ENCODE measurements at places on chromosomes 1 and 21. TPM values are rescaled to one million over a fixed set of nuclear protein-coding genes. Genes with fewer than 3 reads are reported as not detected.

SH2D2A gene
- not detected for total RNA-seq

DNA sequence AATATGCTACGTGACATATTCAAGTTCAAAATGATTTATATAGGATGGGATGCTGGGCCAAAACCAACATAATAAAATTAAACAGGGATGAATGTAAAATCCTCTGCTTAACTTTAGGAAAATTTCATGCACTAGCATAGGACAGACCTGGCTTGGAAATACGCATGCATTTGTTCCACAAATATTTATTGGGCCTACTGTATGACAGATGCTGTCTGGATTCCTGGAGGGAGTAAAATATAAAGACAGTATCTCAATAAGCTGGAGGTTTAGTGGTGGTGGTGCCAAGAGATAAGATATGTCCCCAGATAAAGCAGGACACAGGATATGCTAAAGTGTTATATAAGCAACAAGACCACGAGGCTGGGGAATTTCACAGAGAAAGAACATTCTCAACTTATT lies 15.1 kb downstream of the RCSD1 start:
- peak; percentile 51 for DNase-seq

DNA sequence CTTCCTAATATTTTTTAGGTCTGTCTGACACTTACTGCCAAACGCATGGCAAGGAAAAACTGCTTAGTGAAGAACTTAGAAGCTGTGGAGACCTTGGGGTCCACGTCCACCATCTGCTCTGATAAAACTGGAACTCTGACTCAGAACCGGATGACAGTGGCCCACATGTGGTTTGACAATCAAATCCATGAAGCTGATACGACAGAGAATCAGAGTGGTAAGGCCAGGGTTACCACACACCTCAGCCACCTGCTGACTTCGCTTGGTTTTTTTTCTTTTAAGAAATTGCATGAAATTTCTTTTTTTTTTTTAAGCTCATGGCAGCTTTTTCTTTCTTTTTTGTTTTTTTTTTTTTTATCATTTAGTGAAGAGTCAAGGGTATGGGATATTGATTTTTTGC lies 17.2 kb downstream of the ATP1A1 start:
- no peak for DNase-seq

FCGR1A gene
- total RNA-seq: 1.7 TPM

GRCh38 chr1:112666946-112667345 lies 7.5 kb upstream of the MOV10 start:
- no peak for DNase-seq

CLEC20A gene
- not detected for total RNA-seq

DNA sequence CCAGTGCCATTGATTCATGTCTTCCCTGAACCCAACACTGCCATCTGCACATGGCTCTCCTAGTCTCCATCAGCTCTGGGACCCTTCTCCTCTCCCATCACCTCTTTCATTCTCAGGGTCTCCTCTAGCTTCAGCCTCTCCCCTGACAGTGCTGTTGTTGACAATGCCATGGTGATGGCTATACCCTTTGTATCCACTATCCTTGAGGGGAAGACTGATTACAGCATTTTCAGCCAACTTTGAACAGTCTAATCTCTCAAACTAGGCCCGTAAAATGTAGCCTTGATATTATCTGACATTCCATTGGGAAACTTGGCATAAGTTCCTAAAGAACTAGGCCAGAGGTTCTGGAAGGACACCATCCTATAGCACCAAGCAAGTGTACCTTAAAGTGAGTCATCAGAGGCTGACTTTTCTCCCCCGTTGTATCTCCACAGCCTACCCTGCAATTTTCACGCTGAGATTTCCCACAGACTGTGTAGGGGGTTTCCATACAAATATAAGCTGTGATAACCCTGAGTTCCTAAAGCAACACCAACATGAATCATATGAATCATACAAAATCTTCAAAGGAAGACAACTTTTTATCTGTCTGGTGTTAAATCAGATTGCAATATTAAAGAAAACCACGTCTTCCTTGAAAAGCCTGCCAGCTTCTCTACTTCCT lies 5.8 kb downstream of the HAO2 start:
- no peak for DNase-seq

DNA sequence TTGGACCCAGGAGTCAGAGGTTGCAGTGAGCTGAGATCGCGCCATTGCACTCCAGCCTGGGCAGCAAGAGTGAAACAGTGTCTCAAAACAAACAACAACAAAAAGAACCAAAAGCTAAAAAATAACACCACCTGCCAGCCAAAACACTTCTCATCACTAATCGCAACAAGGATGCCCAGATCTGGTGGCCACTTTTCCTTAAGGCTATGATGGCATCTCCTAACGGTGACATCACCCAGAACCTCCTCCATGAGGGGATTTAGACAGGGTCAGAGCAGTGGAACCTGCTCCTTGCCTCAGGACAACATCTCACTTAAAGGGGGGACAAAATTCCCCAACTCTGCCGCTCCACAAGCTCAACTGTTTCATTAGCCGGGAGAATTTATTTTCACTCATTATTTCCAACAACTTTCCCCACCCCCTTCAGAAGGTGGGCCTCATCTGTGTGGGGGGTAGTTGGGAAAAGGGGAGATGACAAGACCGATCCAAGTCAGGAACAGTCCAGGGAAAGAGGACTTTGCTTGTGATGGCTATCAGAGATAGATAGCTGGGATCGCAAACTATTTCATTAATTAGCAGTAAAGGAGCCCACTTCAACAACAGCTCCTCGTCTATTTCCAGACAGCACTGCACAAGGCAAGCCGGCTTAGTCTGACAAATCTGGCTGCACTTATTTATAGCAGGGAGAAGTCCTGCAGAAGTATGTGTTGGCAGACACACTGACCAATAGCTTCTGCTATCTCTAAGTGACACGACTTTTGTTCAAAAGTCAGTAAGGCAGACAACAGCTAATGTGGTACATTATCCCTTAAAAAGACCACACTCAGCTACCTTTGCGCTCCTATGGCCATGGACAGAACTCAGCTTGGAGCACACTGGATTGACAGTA lies 2.6 kb downstream of the PABPC4 start:
- peak; percentile 61 for DNase-seq

HAO2 gene
- 0.21 TPM for total RNA-seq

DNA sequence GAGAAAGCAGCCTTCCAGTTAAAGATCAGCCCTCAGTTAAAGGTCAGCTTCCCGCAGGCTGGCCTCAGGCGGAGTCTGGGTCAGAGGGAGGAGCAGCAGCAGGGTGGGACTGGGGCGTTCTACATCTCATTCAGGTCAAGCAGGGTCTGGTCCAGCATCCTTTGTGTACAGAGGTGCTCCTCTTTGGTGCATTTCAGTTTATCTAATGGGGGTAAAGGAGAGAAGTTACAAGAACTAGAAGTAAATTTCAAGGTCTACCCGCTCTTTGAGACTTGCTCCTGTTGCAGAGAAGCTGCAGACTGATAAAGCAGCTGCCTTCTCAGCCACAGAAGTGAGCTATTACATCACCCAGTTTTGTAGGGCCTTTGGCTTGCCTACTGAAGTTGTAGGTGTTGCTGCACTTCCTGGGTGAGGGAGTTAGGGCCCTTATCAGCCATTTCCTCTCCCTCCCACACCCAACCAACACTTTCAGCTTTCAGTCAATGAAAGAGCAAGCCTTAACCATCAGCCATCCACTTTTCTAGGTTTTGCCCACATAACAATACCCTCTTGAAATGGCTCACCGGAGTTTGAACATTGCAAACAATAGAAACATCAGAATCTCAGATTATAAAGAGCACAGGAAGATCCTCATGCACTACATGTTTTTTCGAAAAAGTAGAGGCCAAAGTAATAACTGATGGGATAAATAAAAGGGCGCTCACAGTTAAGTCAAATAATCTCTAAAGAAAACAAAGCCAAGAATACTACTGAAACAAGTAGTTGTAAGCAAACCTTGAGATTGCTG lies 2.8 kb upstream of the NUP210L start:
- DNase-seq: no peak

- peak; percentile 75 for DNase-seq
Measured at GRCh38 chr1:5620997-5621396, 371.2 kb downstream of the NPHP4 start.

DNA sequence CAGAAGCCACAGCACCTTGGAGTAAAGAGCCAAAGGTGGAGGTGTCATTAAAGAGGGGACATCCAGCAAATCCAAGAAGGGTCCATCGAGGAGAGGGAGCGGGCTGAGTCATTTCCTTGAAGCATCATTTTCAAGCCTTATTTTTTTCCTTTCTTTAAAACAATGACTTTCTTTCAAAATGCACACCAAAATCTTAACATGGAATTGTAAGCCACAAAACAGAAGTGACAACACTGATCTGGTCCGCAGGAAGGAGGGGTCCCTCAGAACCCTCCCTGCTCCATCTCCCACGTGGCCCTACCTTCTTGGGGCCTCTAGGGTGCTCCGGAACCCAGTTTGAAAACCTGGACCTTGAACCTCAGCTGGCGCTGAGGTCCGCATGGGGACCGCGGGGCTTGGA lies 14.8 kb downstream of the DHRS3 start:
- DNase-seq: no peak

GRCh38 chr21:44927587-44928461 lies 7.1 kb upstream of the ITGB2 start:
- DNase-seq: no peak

- DNase-seq: no peak
Measured at GRCh38 chr1:167926486-167926997, 9.9 kb upstream of the DCAF6 start.

Data from tongue (tissue), 3 donors.